ENCODE measurements at places on chromosomes 2 and 18. TPM values are rescaled to one million over a fixed set of nuclear protein-coding genes. Genes with fewer than 3 reads are reported as not detected.

SDC1 gene
- total RNA-seq = 0.42 TPM

ELOA2 gene
- total RNA-seq = not detected

PHLPP1 gene
- 9.8 TPM for total RNA-seq

UGT1A3 gene
- total RNA-seq = not detected

ASXL2 gene
- 62.0 TPM for total RNA-seq

SLC23A3 gene
- 3.2 TPM for total RNA-seq

RIOK3 gene
- 47.9 TPM for total RNA-seq

NDC80 gene
- total RNA-seq = 83.9 TPM

DSG1 gene
- total RNA-seq = not detected

DDX18 gene
- 78.2 TPM for total RNA-seq

AQP12A gene
- not detected for total RNA-seq

LYPD1 gene
- total RNA-seq = not detected

RNASEH1 gene
- 26.3 TPM for total RNA-seq

PRKAG3 gene
- total RNA-seq = not detected

KCTD18 gene
- 16.3 TPM for total RNA-seq

EMX1 gene
- total RNA-seq = not detected

AQP12B gene
- total RNA-seq = not detected

RIT2 gene
- total RNA-seq = not detected

SERPINB13 gene
- not detected for total RNA-seq

WDR12 gene
- total RNA-seq = 51.8 TPM

ALMS1 gene
- 19.6 TPM for total RNA-seq

ZNF396 gene
- 0.70 TPM for total RNA-seq

ABCB11 gene
- total RNA-seq = not detected

HOXD1 gene
- total RNA-seq = not detected

TRIM54 gene
- total RNA-seq = not detected

GDF7 gene
- total RNA-seq = not detected

ATOH8 gene
- 0.12 TPM for total RNA-seq

MYL1 gene
- not detected for total RNA-seq

OSR1 gene
- not detected for total RNA-seq

C1QL2 gene
- not detected for total RNA-seq

OSBPL1A gene
- total RNA-seq = 0.68 TPM

CD8B2 gene
- total RNA-seq = 3.7 TPM

ATL2 gene
- 55.5 TPM for total RNA-seq

ID2 gene
- total RNA-seq = 342 TPM

TUBA4B gene
- not detected for total RNA-seq

CABYR gene
- 1.2 TPM for total RNA-seq

All from activated CD8-positive, alpha-beta memory T cell treated with anti-CD3 and anti-CD28 coated beads, Interleukin-2, amount 10 ng/mL, durations not matched to agents 7 days and 5 days (primary cell).